Astrocyte (in vitro differentiated cells and primary cell): ENCODE measurements at places on chromosomes 2 and 18.
A peak's percentile ranks its signal among the peaks of the same experiment; 100 is the strongest.

DNA sequence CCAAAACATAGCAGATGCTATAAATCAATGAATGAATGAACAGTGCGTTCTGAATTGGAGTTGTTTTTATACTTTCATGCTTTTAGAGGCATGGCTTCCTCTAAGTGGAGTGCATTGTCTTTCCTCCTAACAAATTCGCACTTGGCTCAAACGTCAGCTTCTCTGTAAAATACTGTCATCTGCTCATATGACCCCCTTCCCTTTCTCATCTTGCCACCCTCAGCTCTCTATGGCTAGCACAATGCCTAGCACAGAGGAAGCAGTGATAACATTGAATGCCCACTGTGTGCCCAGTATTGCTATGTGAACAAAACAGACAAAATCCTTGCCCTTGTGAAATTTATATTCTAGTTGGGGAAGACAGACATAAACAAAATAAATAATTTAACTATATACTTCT, 258.8 kb downstream of the MREG start:
- DNase-seq: no peak

GRCh38 chr2:134253804-134254203, at the start of gene MGAT5:
Gene MGAT5 (plus strand): TSS chr2:134254072. CDS start chr2:134254404, 332 bp downstream.
- DNase-seq: no peak

DNA sequence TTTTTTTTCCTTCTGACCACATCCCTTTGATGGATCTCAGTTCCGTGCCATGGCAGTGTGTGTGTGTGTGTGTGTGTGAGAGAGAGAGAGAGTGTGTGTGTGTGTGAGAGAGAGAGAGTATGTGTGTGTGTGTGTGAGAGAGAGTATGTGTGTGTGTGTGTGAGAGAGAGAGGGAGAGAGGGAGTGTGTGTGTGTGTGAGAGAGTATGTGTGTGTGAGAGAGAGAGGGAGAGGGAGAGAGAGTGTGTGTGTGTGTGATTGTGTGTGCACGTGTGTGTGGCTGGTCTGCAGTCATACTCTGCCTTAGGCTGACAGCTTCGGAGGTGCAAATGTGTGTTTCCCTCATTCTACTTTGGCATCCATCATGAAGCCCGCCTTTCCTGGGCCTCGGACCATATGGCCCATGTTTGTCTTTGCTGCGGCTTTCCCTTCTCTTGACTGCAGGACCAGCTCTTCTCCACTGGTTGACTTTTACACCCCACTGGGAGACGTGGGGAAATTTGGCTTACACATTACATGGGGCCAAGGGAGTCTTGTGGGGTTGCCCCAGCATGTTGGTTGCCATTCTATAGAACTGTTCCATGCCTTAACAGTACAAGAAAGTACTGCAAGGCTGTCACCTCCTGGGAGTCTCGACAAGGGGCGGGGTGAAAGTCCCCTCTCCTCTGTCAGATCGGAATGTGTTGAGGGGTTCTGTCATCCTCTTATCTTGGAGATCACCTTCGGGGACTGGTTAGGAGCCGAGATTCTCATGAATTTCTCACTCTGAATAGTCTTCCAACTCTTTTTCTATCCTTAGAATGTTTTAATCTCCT, 21.6 kb downstream of the TSN start:
- DNase-seq: peak; percentile 42

DNA sequence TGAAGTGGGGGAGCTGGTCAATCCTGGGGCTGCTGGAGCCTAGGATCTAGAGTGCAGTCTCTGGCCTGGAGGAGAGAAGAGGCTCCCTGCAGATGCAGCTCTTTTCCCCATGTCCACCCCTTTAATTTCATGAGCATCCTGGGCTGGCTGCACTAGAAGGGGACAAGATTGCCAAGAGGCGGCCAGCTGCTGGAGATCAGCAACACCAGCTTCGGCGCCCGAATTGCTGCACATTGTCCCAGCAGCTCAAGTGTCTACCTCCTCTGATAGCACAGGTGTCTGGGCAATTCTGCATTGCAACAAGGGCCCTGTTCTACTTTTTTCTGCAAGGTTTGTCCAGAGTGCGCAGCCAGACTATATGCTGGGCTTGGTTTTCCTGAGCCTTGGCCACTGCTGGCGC, 125.7 kb downstream of the AGAP1 start:
- no peak for DNase-seq

DNA sequence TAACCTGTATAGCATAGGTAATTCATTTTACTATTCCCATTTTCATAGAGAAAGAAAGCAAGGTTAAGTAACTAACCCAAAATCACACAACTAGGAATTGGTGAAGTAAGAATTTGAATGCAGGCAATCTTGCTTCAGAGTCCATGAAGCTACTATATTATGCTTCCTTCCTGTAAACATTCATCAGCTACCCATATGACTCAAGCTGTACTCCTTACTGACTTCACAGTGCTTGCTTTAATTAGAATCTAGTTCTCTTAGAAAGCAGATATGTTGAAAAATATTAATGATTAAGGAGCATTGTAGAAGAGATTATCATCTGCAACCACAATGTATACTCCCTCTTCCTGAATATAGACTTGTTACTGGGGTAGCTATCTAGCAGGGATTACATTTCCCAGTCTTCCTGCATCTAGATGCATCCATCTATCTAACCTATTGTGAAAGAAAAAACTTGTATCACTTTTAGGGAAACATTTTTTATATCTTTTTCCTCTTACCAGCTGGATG, 961.6 kb upstream of the CHAC2 start:
- peak; percentile 16 for DNase-seq

- DNase-seq: no peak
These were observed 244.1 kb downstream of the ACKR3 start for GRCh38 chr2:236813766-236814165.
